ENCODE measurements at places on chromosomes 5 and 9. TPM values are rescaled to one million over a fixed set of nuclear protein-coding genes. Genes with fewer than 3 reads are reported as not detected.

GRCh38 chr9:27880156-27880555 is 306.9 kb upstream of the C9orf72 start:
- no peak for DNase-seq

DNA sequence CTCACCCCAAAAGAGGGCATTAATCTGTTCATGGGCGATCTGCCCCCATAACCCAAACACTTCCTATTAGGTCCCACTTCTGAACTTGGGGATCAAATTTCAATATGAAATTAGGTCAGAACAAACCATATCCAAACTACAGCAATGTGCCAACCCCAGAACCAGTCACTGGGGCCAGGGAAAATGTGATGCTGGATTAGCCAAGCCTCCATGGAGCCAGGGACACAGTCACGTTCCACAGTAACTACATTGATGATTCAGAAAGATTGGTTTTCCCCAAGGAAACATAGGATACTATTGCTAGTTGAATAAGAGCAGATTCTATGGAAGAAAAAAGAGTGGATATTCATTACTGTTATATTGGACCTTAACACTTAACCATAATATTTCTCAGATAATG is 84.2 kb downstream of the GIN1 start:
- no peak for DNase-seq

DNA sequence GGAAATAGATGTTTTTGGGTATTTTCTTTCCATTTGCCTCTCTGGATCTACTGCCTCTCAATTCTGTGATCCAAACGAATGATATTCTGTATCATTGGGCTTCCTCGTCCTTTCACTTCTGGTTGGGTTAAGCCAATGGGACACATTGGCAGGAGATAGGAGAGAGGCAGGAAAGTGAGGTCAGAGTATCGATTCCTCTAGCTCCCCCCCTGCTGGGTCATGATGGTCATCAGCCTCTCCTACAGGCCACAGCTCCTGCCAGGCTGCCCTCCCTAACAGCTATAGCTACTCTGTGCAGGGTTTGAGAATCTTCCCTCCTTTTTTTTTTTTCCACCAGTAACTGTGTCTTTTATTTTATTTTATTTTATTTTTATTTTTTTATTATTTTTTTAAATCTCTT is 39.4 kb downstream of the APBA1 start:
- no peak for DNase-seq

DNA sequence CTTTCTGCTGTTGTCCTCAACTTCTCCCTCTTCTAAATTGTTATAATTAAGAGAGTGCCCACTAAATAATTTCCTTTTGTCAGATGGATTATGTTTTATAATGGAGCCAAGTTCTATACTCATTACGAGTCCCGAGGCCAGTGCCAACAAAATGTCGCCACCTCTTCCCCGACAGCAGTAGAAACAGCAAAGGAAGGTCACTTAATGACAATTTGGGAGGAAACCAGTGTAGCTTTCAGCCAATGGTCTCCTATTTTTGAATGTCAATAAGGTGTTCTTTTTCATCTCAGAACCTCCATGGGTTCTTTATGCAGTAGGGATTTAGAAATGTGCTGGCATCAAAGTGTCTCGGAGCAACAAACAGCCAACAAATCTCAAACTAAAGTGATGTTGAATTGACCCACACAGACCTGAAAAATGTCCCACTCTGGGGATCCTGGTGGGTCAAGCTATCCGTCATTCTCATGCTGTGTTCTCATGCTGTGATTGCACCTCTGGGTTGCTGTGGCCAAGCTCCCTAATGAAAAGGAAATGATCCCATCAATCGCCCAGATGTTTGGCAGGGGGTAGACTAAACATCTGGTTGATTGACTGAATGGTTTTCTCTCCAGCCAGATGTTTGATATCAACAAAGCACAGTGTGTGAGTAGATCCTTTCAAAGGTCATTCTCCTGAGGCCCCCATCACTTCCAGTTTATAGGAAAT is 291.9 kb downstream of the DMAC1 start:
- DNase-seq = peak; percentile 56

- DNase-seq = peak; percentile 43
Observed at GRCh38 chr9:76257311-76257710, 136.9 kb downstream of the RFK start.

GRCh38 chr5:151005950-151006576 is 14.3 kb upstream of the GPX3 start:
- DNase-seq = peak; percentile 87

- DNase-seq = no peak
Observed at GRCh38 chr5:31421806-31422586, 109.9 kb downstream of the DROSHA start.

- DNase-seq = no peak
Observed at GRCh38 chr9:9170439-9171134, 1371.0 kb upstream of the DMAC1 start.

GRCh38 chr5:664343-664993 is 28.7 kb downstream of the TPPP start:
- no peak for DNase-seq

GRCh38 chr9:134495881-134496412 is 145.7 kb upstream of the COL5A1 start:
- no peak for DNase-seq

GRCh38 chr5:151509231-151509630 is 61.8 kb downstream of the SLC36A1 start:
- DNase-seq = no peak

DNA sequence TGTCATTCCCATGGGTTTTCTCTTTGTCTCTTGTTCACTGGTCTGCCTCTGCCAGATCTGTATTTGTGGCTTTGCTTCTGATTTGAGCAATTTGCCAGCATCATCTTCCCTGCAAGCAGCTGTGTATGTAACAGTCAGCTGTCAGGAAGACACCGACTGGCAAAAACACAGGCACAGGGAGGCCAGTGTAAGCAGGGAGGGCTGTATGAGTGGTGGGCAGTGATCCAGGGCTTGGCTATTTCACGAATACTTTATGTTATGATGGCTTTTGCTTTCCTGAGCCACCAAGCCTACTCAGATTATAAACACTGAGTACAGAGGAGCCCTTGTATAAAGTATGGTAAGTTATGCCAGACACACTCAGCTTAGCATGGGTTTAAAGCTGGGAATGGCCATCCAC is 11.6 kb downstream of the BNIP1 start:
- DNase-seq = no peak

DNA sequence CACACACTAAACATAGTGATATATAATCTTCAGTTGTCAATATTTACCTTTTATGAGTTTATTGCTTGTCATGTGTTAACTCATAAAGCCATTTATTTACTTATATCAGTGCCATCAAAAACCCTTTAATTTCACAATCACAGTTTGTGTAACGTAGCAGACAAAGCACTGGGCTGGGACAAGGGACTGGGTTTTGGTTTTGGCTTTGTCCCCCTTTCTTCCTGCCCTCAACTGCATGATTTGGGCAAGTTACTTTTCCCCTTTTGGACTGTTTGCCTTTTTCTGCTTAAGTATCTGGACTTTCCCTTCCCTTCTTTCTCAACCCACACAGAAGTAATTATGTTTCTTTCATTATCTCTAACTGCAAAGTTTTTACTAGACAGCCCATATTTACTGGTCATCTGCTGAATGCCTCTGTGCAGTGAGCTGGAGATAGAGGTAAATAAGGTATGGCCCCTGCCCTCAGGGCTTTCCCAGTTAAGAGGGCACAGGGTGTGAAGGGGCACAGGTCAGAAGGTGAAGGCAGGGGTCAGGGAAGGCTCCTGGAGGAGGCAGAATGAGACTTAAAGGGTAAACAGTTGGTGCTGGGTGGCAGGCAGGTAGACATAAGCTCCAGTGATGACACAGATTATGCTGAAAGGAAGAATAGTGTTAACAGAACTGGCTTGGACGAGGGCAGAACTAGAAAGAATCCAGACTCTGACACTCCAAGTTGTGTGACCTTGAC is 14.8 kb upstream of the NR3C1 start:
- DNase-seq = no peak

DNA sequence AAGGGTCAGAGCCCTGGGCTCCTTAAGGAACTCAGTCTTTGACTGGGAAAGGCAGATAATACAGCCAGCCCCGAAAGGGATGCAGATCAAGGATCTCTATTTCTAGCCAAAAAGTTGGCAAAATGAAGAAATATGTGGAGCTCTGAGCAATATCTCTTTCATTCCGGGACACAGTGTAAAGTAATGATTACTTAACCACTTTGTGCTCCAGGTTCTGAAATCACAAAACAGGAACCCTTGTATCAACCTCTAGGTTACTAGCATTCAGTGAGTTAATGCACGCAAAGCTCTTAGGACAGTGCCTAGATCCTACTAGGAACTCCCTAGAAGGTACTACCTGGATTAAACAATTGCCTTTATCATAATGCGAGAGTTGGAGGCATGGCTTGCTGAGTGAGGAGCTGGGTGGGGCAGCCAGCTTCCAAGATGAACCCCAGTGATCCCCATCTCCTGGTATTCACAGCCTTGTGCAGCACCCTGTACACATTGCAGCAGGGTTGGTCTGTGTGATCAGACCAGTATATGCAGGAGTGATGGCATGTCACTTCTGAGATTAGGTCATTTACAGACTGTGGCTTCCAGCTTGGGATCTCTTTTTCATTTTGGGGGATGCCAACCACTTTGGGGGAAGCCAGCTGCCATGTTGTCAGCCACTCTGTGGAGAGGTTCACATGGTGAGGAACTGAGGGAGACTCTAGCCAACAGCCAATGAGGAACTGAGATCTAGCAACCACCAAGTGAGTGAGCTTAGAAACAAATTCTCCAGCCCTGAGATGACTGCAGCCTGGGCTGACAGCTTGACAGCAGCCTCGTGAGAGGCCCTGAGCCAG is 103.1 kb upstream of the SLC44A1 start:
- no peak for DNase-seq

- DNase-seq = no peak
Observed at GRCh38 chr9:92669527-92669889, 423 bp downstream of the IPPK start.

GRCh38 chr5:112146323-112147226 is 272.5 kb downstream of the EPB41L4A start:
- DNase-seq = no peak

GRCh38 chr5:174827558-174827957 is 103.2 kb downstream of the MSX2 start:
- no peak for DNase-seq

DNA sequence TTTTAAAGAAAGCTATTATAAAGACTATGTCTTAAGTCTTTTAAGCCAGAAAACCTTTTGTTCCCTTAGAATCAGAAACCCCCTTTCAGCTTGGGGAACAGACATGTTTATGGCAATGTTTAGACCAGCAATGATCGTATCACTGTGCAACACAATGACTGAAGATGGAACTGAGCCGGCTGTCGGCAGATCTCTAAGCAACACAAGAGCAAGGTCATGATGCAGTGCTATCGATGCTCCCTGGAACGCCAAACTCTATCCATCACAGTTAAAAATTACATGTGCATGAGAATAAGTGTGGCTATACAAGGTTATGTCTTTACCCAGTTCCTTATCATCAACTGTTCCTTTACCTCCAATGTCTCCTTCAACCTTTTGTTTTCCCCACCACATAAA is 1.8 kb upstream of the RNF44 start:
- DNase-seq = no peak

GRCh38 chr5:173234129-173234790 is 746 bp downstream of the NKX2-5 start:
- no peak for DNase-seq

DNA sequence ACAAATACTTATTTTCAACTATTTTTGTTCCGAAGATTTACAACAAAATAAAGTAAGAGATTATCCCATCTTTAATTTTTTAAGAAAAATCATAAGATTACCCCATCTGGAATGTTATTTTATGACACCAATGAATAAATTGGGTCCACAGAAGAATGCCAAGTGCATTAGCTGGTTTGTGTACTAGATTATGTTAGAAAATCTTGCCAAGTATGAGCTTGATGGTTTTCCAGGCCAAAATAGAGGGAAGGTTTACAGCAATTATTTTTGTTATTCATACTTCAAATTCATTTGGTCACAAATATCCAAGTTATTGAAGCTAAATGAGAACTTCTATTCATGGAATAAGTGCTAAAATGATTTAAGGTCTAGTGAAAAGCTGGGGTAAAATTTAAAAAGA is 109.4 kb upstream of the DMRTA1 start:
- no peak for DNase-seq

- DNase-seq = no peak
Observed at GRCh38 chr5:79512471-79513307, 1.2 kb downstream of the HOMER1 start.

- DNase-seq = no peak
Observed at GRCh38 chr9:115850548-115851304, 302.9 kb upstream of the PAPPA start.

- DNase-seq = peak; percentile 22
Observed at GRCh38 chr5:98927242-98927988, 1.4 kb downstream of the CHD1 start.

GRCh38 chr9:10613419-10613818 is 617 bp upstream of the PTPRD start:
- no peak for DNase-seq

- DNase-seq = no peak
Observed at GRCh38 chr5:42572313-42572712, 149.1 kb downstream of the GHR start.

DNA sequence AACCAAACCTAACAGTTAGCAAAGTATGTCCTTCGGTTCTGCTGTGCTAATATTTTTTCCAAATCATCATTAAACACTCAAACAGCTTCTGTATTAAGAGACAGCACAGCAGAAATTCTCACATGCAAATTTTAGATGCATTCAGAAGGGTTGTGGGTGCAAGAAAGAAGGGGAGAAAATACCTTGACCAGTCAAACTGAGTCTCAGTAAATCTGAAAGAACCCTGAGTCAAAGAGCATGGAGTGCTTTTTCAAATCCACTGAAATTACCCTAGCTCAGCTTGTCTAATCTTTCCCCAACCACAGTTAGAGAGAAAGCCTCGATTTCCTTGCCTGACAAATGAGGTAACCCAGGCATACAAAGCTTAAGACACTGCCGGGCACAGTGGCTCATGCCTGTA is 55.1 kb downstream of the RETREG1 start:
- no peak for DNase-seq

DNA sequence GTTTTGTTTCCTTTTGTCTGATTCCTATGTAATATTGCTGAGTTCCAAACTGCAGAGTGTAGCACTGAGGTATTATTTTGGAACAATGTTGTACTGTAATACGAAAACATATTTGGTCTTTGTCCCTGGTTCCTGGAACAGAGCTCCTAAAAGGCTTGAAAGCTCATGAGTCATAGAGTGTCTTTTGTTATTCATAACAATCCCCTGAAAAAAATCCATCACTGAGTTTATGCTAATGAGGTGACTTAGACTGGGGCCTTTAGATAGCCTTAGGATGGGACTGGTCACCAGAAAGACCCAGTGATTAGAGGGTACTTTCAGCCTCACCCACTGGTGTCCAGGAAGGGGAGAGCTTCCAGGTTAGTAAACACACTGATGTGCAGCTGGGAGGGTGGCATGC is 132.7 kb upstream of the POU5F2 start:
- no peak for DNase-seq

ANKS6 gene
- total RNA-seq = 4.8 TPM

LVRN gene
- total RNA-seq = 0.14 TPM

GAPVD1 gene
- 33.4 TPM for total RNA-seq

MSX2 gene
- 2.3 TPM for total RNA-seq

TERT gene
- total RNA-seq = not detected

FNBP1 gene
- 20.5 TPM for total RNA-seq

PCDHB5 gene
- 2.3 TPM for total RNA-seq

ANXA1 gene
- 48.7 TPM for total RNA-seq

FRRS1L gene
- total RNA-seq = 2.5 TPM

SPATA31A6 gene
- not detected for total RNA-seq

PTTG1 gene
- 0.88 TPM for total RNA-seq

IFNB1 gene
- total RNA-seq = not detected

SPIN1 gene
- 55.8 TPM for total RNA-seq

FBXL17 gene
- 49.4 TPM for total RNA-seq

ISL1 gene
- total RNA-seq = not detected

C5orf52 gene
- not detected for total RNA-seq

ZNF354C gene
- total RNA-seq = 5.2 TPM

GHR gene
- 12.9 TPM for total RNA-seq

MEIKIN gene
- not detected for total RNA-seq
